Effector memory CD4-positive, alpha-beta T cell (primary cell): ENCODE measurements at places on chromosomes 2 and 18.

DNA sequence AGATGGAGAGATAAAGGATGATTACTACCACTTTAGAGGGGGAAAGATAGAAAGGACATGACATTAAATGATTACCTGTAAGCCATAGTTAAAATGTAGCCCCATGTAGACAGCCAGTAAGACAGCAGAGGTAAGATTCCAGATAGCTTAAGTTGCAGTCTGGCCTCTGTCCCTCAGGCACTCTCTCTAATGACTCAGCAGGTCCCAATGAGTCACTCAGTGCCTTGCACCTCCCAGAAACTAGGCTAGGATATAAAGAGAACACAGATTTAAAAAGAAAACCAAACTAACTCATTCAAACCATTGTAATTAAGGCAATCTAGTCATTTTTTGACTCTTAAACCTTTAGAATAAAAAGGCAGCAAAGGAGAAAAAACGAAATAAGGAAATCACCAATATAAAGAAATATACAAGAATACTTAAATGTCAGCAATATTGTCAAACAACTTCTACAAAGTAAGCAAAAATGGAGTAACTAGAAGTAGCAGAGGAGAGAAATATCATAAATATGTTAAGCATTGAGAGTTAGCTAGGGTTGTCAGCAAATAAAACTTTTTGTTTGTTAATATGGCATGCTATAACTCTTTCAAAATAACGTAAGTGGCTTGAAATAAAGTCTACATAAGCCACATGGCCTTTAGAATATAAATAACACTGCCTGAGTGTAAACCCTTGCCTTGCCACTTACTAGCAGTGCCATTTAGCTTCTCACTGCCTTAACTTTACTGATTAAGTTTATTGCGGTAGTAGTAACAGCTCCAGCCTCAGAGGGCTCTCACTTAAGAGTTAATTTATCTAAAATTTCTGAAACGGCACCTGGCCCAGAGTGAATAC is 48.5 kb downstream of the SOCS6 start:
- DNase-seq, result no peak

GRCh38 chr2:217952409-217952808 is 50.4 kb downstream of the TNS1 start:
- no peak for DNase-seq

DNA sequence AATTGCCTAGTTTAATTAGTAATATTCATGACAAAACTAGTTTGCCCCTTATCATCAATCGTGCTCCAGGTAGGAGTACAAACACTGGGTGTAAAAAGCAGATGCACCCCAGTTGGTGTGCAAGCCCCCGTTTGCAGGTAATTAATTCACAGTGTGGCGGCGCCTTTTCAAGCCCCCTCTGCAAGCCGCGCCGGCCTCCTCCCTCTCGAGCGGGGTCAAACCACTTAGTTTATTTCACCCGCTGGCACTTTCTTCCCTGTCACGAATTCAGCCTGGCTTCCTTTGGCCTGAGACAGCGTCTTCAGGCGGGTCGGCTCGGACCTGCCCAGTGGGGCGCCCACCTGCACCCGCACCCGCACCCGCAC is 64.7 kb upstream of the MAPRE2 start:
- no peak for DNase-seq

DNA sequence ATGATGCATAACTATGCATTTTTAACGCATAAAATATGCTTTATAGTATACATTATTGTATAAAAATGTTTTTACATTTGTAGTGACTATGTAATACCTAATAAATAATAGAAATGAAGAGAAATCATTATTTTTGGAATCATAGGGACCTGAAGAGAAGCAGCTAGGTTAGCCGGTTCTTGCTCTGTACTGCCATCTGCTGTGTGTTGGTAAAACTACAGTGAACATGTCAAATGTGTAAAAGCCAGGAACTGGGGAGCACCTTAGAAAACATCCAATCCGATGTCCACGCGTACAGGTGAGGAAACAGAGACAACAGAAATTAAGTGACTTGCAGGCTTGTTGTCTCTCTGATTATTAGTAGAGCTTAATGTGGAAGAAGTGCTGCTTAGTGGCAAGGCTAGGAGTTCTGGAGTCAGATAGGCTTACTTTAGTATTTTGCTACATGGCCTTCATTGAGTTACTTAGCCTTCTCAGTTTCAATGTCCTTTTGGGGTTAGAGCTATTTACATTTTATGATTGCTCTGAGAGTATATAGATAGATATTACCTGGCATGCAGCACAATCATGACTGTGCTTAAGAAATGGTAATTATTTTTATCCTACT is 386.5 kb downstream of the DLGAP1 start:
- DNase-seq, result no peak

DNA sequence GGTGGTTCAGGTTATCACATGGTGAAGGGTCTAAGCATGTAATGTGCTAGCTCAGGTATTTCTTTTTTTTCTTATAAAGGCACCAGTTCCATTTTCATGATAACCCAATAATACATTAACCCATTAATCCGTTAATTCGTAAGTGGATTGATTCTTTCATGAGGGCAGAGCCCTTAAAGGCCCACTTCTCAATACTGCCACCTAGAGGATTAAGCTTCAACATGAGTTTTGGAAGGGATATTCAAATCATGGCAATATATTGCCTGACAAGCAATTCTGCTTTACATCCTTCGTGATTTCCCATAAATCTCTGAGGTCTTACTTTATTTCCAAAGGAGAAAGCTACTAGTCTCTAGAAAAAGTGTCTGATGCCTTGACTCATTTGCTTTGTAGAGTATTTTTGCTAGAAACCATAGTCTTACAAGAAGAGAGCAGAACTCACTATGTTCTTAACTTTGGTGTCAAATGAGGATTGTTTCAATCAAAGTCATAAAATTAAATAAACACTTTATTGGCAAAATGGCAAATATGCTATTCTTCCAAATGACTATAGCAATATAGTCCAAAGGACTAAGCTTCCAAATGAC is 271.3 kb downstream of the KCNS3 start:
- no peak for DNase-seq

GRCh38 chr2:171540437-171540836 is 18.2 kb downstream of the CYBRD1 start:
- DNase-seq, result no peak

DNA sequence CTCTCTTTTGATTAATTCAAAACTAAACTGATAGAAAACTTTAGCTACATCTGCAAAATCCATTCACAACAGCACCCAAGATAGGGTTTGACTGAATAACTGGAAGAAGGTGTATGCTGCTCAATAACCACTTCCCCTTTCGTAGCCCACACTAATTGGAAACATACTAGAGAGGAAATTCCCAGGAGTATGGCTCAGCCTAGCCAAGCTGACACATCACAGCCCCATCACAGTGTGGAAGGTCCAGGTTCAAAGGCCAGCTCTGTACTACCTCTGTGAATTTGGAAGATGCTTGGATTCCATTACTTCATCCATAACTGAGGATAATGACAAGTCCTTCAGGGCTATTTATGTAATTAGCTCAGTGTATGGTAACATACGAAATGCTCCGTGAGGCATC is 185.4 kb downstream of the FBXO15 start:
- no peak for DNase-seq
